Karpas-422 (cell line): ENCODE measurements at places on chromosomes 16 and 17.

GRCh38 chr16:78307824-78308528, 208.5 kb downstream of the WWOX start:
- no peak for DNase-seq

DNA sequence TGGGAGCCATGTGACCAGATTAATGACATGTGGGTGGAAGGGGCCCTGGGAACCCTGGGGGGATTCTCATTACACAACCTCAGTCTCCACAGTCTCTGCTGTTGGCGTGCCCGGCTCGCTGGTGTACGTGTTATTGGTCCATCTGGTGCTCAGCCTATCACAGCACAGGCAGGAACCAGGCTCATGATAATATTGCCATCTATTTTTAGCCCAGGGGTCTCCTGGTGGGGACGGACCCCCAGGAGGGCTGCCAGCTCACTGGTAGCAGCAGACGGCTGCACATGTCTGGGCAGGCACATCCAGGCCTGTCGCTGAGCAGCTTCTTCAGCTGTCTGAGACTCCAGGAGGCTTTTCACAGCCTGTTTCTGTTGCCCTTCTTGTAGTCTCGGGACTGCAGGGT, 123.8 kb downstream of the RAB11FIP4 start:
- no peak for DNase-seq

- no peak for DNase-seq
These were observed 11.4 kb upstream of the MLYCD start for GRCh38 chr16:83887564-83887963.

- DNase-seq: peak; percentile 69
These were observed 25.8 kb downstream of the SRCIN1 start for GRCh38 chr17:38579934-38580333.

GRCh38 chr17:77304051-77304745, 163.4 kb downstream of the SEC14L1 start:
- no peak for DNase-seq

DNA sequence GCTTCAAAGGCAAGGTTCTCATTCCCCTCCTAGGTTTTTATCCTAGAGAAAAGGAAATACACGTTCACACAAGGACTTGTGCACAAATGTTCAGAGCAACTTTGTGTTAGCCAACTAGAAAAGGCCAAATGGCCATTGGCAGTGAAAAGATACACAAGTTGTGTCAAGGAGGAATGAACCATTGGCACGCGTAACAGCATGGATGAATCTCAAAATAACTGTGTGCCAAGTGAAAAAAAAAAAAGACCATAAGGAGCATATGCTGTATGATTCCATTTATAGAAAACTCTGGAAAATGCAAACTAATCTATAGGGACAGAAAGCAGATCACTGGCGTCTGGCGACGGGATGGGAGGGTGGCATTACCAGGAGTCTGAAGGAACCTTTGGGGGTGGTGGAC, 333.8 kb downstream of the SNX29 start:
- no peak for DNase-seq

DNA sequence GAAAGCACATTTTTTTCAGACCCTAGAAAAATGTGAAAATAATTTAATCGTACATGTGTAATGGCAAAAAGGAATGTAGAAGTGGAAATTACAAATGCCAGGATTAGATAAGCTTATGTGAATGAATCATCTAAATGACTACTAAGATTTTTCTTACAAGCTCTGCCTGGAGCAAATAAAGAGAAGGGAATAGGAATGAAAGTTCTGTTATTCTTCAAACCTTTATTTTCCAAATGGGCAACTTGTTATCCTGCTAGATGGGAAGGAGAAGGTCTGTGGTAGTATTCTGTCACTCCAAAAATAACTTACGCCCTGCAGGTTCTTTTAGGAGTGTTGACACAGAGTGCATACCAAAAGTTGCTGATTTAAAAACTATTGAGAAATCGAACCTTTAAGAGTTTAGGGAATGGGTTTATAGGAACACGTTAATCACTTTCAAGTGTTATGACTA, 9.7 kb downstream of the CTCF start:
- DNase-seq: no peak

DNA sequence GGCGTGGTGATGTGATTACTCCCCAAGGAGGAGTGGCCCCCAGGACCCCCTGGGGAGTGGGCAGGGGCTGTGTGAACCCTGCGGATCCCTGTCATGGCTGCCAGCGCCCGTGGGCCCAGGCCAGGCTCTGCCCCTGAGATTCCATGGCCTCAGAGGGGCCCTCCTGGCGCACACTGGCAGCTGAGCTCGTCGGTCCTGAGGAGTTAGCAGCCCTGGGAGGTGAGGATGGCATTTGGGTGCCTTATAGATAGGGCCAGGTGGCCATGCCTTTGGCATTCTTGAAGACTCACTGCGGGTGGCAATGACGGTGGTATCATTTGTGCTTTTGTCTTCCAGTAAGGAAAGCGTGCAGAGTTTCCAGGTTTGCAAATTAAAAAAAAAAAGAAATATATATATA, 146.8 kb upstream of the GSE1 start:
- no peak for DNase-seq

DNA sequence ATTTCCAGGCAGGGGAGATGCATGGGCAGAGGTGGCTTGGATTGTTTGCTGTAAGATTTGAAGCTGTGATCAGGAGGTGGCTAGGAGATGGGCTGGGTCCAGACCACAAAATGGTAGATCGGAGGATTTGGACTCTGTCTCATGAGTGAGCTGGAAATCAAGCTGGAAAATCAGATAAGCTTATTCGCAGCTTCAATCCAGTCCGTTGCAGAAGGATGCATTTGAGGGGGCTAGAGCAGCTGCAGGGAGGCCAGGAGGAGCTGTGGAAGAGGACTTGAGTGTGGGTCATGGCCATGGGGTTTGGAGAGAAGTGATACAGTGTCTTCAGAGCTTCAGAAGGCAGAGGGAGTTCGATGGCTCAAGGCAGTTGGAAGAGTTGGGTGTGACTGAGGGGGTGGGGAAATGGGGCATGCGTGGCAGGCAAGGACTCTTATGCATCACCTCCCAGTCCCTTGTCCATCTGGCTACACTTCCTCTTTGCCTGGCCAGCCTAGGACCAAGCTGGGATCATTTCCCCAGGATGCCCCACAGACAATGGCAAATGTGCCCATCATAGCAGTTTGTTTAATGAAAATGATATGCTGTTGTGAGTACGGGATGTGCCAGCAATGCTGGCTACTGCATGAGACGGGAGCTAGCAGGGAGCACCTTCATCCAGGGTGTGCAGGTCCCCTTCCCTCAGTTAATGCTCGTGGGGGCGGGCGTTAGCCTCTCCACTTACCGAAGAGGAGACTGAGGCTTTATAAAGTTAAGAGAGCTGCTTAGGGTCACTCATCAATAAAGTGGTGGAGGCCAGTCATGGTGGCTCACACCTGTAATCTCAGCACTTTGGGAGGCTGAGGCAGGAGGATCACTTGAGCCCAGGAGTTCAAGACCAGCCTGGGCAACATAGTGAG, 20.6 kb downstream of the QPRT start:
- peak; percentile 39 for DNase-seq

GRCh38 chr16:69405326-69405725, 19.1 kb upstream of the CYB5B start:
- no peak for DNase-seq

- peak; percentile 86 for DNase-seq
These were observed 19.7 kb downstream of the SLC7A6 start for GRCh38 chr16:68283801-68284598.

GRCh38 chr17:82219753-82220709, 7.4 kb upstream of the CCDC57 start:
- no peak for DNase-seq
